ENCODE measurements at places on chromosomes 16 and 17.
A peak's percentile ranks its signal among the peaks of the same experiment; 100 is the strongest.

GRCh38 chr17:30235386-30236296 is at the start of gene SLC6A4:
TSS of gene SLC6A4 (minus strand) at chr17:30235697. CDS start at chr17:30221958, 13,739 bp downstream.
- DNase-seq = no peak

DNA sequence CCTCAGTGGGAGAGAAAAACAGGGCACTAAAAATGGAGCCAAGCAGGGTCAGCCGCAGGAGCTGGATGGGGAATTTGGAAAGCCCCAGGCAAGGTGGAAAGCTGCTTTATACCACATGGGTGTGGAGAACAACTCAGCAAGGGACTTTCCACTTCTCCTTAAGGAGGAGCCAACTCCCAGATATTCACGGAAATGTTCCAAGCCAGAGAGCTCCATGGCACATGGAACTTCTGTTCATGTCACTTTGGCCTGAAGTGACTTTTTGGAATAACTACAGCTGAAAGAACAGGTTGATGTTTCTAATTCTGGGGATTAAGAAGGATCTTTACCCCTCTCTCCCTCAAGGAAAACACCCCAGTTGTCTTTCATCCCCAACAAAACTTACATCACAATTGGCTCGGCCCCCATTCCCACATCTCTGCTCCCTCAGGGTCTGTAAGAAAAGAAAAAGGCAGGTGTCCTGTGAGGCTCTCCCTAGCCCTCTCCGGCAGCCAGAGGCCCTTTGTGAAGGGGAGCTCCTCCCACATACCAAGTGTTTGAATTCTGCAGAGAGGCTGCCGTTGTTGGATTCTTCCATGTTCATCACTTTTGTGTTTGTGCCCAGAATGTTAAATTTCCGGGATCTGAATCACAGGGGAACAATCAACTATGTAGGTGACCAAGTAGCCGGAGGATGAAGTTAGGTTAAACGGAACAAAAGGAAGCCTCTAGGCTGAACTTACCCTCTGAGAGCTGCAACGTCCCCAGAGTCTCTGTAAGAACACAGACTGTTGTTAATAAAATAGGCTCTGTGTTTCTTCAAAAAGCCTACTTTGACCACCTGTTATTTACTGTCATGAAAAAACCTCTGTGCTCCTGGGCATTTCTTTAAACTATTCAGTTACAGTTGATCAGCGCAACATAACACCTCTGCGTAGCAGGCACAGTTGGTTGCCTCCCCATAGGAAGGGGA is 41.0 kb downstream of the STAT5A start:
- DNase-seq = peak; percentile 42

DNA sequence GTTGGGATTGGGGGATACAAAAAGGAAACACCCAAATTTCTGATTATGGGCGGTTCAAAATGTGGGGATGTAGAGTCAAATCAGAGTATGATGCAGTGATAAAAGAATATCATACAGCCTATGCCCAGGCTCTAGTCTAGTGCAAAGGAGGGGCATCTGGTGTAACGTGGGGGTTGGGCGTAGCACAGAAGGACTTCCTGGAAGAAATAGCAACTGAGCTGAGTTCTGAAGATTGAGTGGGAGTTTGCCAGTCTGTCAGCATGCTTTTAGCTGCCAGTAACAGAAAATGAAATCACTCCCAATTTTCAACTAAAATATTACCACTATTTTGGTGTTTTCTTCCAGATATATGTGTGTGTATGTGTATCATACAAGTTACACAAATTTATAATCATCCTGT is 196.9 kb downstream of the SPECC1 start:
- DNase-seq = no peak

DNA sequence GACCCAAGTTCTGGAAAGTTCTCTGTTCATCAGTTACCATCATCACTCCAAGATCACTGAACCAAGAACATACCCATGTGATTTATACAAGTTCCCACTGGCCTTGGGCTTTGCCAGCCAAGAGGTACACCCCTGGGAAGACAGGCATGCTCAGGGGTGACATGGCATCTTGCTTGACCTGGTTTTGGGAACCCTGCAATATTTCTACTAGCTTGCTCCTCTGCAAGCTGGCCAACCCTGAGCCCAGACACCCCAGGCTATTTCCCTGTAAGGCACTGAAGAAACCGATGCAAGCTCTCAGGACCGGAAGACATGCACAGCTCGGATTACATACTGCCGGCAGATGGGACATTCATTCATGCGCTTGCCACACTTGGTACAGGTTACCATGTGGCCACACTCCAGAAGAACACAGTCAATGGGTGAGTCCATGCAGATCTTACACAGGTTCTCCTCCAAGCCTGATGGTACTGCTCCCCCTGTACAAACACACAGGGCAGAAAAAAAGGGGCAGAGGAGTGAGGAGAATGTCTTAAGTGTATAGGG is 31.4 kb downstream of the LIG3 start:
- peak; percentile 11 for DNase-seq

- no peak for DNase-seq
Observed at GRCh38 chr17:6641247-6641863, 495 bp downstream of the TXNDC17 start.

DNA sequence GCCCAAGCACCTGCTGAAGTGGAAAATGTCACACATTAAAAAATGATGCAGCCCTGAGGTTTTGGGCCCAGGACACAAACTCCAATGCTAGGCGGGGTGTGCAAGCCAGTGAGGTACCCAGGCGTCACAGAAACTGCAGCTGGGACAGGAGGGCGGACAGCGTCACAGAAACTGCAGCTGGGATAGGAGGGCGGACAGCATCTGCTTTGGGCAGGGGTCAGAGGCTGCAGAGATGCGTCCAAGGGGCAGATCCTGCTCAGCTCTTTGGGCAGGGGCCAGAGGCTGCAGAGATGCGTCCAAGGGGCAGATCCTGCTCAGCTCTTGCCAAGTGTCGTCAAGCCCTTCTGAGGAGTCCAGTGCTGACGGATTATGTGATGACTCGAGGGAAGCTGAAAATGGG is 43.9 kb upstream of the RCVRN start:
- DNase-seq = no peak

DNA sequence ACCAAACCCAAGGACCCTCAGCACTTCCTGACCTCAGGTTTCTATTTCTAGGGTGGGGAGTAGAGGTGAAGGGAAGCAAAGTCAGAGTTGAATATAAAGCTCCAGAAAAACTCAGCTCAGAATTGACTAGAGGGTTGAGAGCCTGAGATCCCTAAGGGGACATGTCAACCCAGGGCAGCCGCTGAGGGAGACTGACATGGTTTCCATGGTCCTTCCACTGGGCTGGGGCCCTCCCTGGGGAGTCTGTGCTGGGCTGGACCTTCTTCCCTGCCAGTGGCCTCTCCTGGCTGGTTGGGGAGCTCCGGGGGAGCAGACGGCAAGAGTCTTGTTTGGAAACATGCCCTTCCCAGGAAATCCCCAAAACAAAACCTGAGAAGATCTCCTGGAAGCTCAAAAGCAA is 121.3 kb downstream of the METRNL start:
- no peak for DNase-seq

- peak; percentile 96 for DNase-seq
Observed at GRCh38 chr16:19001788-19002187, 18.1 kb downstream of the TMC7 start.

Measured in fibroblast of gingiva (primary cell).